ENCODE measurements at places on chromosomes 3 and 15.

DNA sequence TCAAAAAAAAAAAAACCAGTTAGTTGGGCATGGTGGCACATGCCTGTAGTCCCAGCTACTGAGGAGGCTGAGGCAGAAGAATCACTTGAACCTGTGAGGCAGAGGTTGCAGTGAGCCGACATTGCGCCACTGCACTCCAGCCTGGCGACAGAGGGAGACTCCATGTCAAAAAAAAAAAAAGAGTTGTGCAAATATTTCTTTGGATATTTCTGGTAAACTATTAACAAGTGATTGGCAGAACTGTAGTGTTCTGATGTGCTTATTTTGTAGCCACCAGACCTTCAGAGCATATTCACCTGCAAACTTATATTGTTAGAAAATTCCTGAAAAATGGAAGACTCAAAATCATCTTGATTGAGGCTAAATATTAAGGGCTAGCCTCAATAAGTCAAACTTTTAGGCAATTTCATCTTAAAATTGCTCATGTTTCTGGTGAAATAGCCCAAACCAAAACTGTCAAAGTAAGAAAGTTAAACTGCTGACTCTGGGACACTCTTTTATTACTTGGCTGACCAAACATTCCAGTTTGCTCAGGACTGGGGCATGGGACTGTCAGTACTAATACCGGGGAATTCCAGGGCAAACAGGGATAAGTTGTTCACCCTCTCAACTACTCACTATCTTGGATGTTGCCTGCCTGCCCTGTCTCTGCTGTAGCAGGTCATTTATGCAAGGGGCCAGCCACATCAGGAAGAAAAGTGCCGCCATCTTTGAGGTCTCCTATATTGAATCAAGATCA, 37.0 kb downstream of the ABHD2 start:
- no peak for DNase-seq

- no peak for DNase-seq
These were observed 4.5 kb downstream of the ESYT3 start for GRCh38 chr3:138438896-138439295.

DNA sequence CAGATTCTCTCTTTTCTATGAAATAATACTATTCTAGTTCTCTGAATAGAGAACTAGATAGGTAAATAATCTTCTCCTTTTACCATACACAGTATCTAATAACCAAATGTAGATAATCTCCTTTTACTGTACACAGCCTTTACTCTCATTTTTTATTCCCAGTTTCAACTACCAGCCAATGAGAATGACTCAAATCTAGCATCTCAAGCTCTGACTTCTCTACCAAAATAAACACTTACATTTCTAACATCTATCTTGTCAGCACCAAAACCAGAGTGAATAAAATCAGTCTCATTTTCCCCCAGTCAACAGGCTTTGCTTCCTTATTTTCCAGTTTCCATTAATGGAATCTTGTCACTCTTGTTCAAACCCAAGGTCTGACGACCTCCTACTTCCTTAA, 36.9 kb downstream of the LRRFIP2 start:
- no peak for DNase-seq

DNA sequence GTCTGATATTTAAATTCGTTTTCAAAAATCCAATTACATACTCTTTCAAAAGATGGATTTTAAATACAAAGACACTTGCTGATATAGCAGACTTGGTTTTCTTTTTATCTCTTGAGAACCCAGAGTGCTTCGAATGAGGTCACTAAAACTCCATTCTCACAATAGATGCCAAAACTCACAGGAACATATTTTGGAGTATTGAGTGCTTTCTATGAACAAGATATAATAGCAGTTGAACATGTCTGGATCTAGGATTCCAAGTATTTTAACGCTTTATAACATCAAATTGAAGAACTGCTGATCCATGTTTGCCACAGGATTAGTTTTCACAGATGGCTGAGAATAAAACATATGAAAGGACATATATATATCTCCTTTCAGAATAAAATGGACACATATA, 113.2 kb downstream of the SAMMSON start:
- DNase-seq = no peak
